ENCODE measurements at places on chromosomes 5 and 9. TPM values are rescaled to one million over a fixed set of nuclear protein-coding genes. Genes with fewer than 3 reads are reported as not detected.

GRCh38 chr5:8756498-8757084 lies 789.3 kb downstream of the SEMA5A start:
- DNase-seq = no peak

GRCh38 chr5:50969151-50970031 lies 303.0 kb downstream of the PARP8 start:
- no peak for DNase-seq

The FLT4 gene
- 2.1 TPM for total RNA-seq

DNA sequence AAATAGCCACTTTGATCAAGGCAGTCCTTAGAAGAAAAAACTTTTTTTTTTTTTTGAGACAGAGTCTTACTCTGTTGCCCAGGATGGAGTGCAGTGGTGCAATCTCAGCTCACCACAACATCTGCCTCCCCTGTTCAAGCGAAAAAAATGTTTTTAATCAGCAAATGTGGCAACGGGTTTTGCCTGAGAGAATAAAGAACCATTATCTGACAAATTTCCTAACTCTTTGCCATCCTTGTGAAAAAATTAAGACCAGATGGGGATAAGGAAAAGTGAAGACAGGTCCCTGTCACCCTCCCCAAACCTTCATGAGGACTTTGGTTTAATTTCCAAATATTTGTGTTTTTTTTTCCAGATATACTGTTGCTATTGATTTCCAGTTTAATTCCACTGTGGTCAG lies 107.3 kb upstream of the SPOCK1 start:
- no peak for DNase-seq

DNA sequence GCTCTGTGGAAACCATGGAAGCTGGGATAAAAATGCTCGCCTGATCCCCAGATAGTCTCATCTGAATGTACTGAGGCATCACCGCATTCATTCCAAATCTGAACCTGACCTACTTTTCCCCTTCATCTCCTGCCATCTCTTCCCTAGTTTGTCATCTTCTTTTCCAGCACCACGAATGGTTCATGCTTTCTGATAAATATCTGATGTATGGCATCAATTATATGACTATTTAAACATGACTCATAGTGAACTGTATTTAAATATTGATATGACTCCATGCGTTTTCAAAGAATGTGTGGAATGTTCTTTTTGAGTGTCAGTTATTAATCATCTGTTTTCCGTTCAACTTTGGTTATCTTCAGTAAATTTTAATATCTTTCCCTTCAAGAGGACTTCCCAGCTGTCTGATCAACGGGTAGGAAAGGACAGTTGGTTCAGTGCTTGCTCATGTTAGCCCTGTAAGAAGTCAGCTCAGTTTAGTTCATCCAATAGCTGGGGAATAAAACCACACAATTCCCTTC lies 21.1 kb downstream of the BASP1 start:
- no peak for DNase-seq

DNA sequence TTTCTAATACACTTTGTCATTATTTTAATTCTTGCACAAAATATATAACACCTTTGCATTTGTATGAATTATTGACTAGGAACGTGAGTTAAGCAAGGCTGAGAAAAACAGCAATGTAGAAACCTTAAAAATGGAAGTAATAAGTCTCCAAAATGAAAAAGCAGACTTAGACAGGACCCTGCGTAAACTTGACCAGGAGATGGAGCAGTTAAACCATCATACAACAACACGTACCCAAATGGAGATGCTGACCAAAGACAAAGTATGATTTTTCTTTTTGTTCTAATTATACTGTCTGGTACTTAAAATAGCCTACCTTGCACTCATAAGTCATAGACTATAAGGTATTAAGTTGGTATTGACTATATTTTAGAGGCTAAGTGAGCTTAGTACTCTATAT lies 34.4 kb downstream of the RAD50 start:
- DNase-seq = no peak

DNA sequence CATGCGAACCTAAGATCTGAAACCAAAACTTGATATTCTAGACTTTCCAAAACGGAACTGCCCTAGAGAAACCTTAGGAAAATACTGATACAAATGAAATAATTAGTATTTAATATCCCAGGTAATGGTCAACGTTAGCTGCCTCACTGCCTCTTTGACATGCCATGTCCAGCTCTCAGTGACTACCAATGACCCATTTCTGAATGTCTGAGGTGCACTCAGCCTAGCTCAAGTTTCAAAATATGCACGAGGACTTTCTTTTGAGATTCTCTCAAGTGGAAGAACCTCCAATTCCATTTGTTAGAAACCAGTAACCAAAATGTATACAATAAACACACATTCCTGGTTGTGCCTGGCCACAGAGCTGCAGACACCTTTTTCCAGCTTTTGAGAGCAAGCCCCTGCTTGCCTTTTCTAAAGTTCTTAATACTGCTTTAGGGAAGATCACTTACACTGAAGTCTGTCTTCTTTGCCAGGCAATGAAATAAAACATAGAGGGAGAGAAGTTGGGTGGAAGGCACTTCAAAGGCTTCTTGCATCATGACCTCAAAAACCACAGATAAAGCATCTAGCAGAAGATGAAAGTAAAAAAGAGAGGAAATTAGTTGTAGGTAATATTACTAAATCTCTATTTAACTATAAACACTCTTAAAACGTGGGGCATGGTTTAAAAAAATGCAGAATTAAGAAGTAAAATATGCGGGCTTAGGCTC lies 87.9 kb downstream of the MRPS27 start:
- DNase-seq = no peak

DNA sequence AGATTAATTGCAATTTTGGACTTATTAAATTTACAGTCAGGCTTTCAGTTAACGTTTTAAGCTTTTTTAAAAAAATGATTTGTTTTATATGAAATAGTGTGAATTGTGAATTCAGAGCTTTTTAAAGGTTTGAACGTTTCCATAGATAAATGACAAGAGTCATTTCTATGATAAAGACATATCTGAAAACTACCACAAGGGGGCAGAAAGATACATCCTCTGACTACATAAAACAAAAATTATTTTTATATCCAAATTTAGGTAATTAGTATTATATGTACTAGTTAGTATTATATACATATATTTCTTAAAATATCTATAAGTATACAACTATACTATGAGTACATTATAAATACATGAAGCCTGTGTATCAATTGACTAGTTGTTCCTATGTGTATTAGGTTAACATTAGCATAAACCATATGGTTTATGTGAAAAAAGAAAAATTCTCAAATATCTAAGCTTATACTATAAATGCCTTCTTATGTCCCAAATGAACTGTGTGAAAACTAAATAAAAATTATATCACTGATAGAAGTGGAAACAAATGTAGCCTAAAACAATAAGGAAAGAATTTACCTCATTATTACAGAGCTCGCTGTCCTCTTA lies 155.2 kb downstream of the MEF2C start:
- no peak for DNase-seq

- DNase-seq = no peak
These were observed 31.5 kb upstream of the PPP3R2 start for GRCh38 chr9:101626295-101626694.

The IFNA13 gene
- total RNA-seq = not detected

- no peak for DNase-seq
These were observed 227.6 kb downstream of the CRB2 start for GRCh38 chr9:123583646-123584045.
